GM10248 (cell line): ENCODE measurements at places on chromosomes 7 and 10.

DNA sequence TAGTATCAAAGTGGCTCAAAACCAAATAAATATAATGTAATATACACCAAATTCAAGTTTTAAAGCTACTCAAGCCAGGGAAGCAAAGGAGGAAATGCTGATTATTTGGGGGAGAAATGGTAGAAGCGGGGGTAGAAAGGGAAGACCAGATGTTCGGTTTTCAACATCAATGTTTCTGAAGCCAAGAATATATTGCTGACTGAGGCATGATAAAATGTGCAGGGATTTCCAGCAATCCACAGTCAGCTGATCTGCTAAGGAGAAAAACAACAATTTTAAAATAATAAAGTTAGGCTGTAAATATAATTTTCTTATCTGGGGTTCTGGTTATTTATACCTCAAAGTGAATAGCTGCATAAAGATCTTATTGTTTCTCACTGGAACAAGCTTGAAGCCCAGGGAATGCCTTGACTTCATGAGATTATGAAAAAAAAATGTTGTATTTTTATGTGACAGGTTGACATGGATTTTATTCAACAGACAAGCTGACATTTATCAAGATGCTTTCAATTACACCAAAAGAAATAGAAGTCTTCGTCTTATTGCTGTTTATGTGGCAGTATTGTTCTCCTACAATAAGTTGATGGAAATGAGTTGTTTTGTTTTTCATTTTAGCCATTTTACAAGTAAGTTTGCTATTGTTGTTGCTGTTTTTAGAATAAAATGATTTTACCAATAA lies 28.6 kb upstream of the BMPER start:
- DNase-seq, result no peak

GRCh38 chr10:71585564-71586290 lies 133.9 kb downstream of the C10orf105 start:
- DNase-seq, result no peak

- no peak for DNase-seq
Measured at GRCh38 chr7:127922656-127923055, 108.6 kb downstream of the LRRC4 start.

DNA sequence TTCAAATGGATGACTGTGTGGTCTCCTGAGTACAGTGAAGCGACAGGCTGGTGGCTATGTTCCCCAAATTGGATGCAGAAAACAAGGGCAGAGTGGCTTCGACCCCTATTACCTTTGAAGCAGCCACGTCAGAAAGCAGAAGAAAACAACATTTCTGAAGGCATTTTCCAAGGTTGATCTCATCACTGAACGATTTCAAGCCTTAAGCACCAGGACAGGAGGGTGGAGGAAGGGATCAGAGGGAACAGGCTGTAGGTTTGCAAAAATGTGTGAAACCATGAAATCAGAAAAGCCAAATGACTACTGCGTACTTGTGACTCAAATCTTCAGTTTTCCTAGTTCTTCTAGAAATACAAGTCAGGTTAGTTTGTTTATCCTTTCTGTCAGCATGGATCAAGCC lies 181.0 kb upstream of the TMEM106B start:
- no peak for DNase-seq

- DNase-seq, result no peak
Measured at GRCh38 chr7:73850781-73851207, 8.5 kb upstream of the METTL27 start.
